Left forelimb (tissue), 1 donor: ENCODE measurements at places on chromosomes 6 and 20.

- DNase-seq = no peak
Measured at GRCh38 chr6:18406955-18407749, 20.0 kb downstream of the RNF144B start.

DNA sequence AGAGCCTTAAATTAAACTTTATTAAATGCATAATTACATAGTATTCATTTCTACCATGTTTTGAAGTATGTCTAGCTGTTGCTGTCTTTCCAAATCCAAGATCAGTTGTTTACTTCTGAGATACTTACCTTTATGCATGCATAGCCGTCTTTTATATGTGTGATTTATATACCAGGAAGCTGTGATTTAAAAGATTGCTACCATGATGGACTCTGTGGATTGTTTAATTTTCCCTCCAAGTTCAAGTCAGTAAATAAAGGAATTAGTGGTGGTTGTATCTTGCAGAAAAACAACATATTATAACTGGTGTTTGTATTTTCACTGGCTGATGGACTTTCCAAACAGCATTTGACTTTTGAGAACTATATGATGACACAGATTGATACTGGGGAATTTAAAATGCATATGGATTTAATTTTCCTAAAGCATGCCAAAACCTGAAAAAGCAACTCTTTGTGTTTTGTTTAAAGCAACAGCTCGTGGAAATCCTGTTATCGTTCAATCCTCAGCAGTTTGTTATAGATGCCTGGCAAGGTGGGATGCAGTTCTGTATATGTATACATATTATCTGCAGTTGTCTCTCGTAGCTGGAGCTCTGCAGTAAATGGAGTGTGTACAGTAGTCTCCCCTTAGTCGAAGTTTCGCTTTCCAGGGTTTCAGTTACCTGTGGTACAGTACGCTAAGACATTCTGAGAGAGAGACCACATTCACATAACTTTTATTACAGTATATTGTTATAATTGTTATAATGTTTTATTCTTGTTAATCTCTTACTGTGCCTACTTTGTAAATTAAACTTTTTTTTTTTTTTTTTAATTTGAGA, 77.1 kb downstream of the CBFA2T2 start:
- DNase-seq = no peak

DNA sequence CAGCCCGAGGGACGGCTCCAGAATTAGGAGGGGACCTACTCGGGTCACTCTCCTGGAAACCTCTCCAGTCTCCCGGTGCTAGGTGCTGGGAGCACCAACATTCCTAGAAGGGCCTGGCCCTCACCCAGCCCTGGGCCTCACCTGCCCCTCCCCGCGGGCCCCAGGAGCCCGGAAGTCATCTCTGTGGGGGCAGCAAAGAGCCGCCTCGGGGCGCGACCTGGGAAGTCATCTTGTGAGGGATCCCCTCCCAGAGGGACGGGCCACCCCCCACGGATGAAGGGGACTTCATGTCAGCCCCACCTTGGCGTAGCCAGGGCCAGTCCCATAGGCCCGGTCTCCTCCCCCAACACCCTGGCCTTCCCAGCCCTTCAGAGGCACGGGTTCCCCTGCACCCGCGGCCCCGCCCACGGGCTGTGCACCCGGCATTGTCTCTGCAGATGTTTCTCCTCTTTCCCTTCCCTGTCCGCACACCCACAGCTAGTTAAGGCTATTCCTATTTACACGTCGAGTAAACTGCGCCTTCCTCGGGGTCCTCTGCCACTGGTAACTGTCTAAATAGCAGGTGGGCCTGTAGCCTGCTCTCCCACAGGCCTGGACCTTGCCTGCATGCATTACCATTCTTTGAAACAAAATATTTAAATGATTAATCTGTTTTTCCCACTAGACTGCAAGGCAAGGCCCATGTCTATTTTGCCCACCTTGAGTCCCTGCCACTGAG, 896 bp upstream of the RNASET2 start:
- DNase-seq = no peak

GRCh38 chr20:32234135-32234808, 26.6 kb downstream of the POFUT1 start:
- no peak for DNase-seq

GRCh38 chr6:4403828-4404227, 268.5 kb upstream of the ECI2 start:
- DNase-seq = no peak

- no peak for DNase-seq
Measured at GRCh38 chr6:46014511-46015118, 1.0 kb downstream of the CLIC5 start.

- DNase-seq = no peak
Measured at GRCh38 chr6:97150932-97151331, 132.1 kb downstream of the MMS22L start.

GRCh38 chr6:145551164-145551563, 184.2 kb downstream of the EPM2A start:
- DNase-seq = no peak

- no peak for DNase-seq
Measured at GRCh38 chr20:1462834-1463233, 3.8 kb downstream of the NSFL1C start.

GRCh38 chr6:129766959-129767728, 57.2 kb upstream of the ARHGAP18 start:
- DNase-seq = peak; percentile 82

DNA sequence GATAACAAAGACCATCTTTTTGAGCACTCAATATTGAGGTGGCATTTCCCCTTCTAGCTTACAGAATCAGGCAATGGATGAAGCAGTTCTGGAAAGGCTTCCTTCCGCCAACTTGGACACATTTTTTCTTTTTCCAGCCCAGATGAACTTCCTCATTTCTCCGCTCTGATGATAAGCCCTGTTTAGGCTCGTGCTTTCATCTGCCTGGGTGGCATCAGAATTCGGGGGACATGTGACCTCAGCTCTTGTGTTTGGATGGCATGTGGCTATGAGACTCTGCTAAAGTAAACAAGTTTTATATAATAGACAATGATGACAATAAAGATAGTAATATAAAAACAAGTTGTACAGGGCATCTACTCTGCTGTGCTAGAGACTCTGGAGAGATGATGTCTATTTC, 796.7 kb downstream of the DHX35 start:
- DNase-seq = no peak

GRCh38 chr6:25223490-25223991, 55.6 kb upstream of the CARMIL1 start:
- no peak for DNase-seq

DNA sequence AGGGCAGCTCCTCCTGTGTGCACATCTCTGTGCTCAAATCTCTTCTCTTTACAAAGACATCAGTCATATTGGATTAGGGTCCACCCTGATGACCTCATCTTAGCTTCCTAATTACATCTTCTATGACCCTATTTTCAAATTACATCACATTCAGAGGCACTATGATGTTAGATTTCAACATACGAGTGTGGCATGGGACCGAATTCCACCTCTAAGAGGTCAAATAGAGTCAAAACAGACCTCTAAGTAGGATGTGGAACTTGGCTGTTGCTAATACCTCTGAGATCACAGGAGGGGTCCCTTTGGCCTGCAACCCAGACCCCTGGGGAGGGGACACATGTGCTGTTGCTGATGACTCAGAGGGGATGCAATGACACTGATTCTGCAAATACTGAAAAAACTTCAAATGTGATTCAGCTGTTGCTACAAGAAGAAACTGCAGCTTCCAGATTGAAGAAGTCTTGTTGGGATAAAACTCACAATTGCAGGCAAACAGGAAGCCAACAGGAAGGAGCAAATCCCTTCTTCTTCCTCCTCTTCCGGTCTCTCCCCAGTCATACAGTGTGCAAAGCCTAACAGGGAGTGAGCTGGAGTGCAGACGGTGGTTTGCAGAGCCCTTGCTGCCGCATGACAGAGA, 216.2 kb downstream of the MYLK4 start:
- no peak for DNase-seq

- no peak for DNase-seq
Measured at GRCh38 chr20:1165941-1166340, 18.8 kb downstream of the TMEM74B start.

DNA sequence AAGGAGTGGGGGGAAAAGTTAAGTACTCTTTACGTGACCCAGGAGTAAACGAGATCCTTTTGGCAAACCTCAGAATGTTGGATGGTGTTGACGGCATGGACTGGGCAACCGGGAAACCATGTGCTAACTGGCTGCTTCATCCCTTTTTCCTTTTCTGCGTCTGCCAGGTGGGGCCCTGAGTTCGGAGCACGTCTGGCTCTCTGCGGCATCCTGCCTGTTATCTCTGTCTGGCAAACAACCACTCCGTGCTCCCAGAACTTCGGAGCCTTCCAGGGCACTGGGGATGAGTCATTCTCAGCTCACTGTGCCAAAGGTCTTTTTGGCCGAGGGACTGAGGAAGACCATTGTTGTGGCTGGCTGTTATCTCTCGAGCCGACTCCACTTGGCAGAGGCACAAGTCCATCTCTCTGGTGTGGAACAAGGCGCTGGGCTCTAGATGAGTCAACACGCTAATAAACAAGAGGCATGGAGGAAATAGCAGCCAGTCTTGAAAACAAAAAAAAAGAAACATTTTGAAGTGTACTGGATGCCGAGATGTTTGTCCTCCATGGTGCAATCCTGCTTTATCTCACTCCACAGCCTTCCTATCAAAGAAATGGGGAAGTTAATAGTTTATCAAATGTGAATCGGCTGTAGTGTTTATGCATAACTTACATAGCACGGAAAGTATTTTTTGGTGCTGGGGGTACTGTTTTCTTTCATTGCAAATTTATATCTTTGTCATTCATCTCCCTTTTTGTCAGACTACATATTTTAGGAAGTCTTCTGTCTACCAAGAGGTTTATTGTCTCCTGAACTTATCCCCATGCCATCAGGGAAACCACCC, 64.6 kb upstream of the TXNDC5 start:
- DNase-seq = no peak

- DNase-seq = no peak
Measured at GRCh38 chr6:13303668-13304017, 24.7 kb downstream of the TBC1D7 start.

- no peak for DNase-seq
Measured at GRCh38 chr6:151054306-151054705, 185.5 kb upstream of the AKAP12 start.
